ENCODE measurements at places on chromosomes 6 and 20.

DNA sequence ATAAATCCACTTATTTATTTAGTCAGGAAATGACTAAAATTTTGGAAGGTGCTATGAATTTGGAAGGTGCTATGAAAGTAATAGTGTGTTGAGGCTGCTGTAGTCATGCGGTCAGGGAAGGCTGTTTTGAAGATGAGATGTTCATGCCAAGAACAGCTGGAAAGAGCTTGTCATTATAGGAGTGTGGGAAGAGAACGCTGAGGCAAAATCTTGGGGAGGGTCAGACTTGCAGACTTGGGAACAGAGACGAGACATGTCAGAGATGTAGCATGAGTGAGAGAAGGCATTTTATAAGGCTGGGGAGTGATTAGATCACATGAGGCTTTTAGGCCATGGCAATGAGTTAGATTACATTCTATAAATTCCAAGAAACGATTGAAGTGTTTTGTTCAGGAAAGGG lies 124.0 kb upstream of the B3GAT2 start:
- no peak for DNase-seq

- DNase-seq = no peak
These were observed 31.0 kb upstream of the BHLHE23 start for GRCh38 chr20:63037669-63038268.

- DNase-seq = peak; percentile 54
These were observed 4.6 kb upstream of the BICRAL start for GRCh38 chr6:42777126-42777822.

- DNase-seq = no peak
These were observed 16.4 kb downstream of the SEC63 start for GRCh38 chr6:107941627-107942026.

GRCh38 chr6:73024598-73024997 lies 200.7 kb downstream of the KHDC1L start:
- no peak for DNase-seq

DNA sequence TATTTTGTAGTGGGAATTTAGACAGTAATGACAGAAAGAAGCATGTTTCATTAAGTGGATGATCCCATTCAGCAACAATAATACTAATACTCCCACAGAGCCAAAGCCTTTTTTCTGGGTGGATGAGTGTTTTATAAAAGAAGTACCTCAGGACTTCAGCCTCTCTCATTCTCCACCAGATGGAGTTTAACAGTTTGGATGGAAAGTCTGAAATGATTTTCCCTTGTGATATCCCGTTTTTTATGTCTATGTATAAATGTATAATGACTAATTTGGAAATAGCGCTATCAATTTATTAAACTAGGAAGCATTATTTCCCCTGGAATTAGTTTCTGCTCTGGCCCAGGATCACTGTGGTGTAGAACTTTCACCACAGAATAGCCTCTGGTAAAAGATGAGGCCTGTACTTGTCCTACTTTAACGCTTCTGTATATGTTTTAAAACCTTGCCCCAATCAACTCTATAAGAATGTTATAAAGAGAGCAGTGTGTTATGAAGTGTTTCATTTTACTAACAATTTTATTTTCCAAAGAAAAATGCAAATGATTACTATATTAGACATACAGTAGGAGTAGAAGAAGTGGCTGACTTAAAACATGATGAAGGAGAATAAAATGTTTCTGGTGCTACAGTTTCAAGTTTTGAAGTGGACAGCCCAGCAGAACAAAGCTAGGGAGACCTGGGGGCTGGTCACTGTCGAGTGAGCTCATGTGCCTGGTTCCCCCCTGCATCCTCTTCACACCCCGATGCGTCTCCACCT lies 135.6 kb downstream of the HIVEP1 start:
- no peak for DNase-seq

DNA sequence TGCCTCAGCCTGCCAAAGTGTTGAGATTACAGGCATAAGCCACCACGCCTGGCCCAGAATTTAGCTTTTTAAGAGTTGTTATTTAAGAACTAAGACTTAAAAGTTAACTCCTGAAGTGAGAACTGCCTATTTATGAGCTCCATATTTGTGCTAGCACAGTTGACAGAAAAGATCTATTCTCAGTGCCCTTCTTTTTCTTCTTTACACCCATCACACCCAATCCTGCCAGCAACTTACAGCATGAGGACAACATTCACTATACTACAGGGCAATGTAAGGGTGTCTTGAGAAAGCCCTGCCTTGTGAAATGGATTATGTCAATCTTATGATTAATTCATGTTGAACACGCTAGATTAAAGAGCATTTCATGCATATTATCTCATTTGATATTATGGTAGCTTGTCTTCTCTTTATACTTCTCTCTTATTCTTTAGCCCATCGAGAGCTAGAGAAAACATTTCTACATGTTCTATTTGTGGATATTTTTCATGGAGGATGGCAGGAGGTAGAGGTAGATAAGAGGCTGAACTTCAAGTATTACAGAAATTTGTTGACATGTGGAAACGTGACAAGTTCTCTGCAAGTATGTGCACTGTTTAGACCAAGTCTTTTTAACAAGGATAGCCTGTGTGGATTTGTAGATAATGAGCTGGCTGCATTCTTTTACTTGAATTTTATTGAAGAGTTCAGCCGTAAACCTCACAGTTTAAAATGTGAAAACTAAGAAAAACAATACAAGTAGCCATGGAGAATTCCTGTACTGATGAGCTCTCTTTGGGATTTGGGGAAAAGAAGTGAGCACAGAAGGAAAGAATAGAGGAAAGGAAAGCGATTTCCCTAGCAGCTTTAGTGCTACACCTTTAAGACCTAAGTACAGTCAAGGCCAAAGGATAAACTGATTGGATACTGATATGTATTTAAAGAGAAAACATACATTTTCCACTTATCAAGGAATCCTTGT lies 212.2 kb downstream of the ARHGAP18 start:
- no peak for DNase-seq

- peak; percentile 94 for DNase-seq
These were observed 205.2 kb downstream of the BMP7 start for GRCh38 chr20:57061051-57061900.

DNA sequence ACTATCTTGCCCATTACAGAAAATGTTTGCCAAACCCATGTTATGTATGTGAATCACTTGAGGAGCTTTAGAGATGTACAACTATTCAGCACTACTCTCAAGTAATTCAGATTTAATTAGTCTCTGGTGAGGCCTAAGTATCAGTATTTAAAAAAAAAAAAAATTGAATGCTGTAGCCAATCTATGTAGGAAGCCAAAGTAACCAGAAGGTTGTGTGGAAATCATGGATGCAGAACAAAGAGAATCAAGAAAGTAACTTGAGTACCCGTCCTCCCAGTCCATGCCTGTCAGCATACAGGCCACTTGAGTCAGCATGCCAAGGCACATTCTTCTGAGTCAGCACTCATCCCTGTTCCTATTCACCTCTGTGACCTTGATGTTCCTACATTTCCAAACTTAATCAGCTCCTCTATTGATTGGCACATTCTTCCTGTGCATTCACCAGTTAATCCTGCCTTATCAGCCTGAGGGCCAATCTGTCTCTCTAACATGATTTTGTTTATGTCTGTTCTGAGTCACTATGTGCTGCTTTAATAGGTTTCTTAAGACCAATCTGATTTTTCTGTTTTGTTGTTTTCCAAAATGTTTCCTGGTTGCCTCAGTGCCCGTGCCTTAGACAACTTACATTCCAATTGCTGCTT lies 165.6 kb downstream of the KCNQ5 start:
- peak; percentile 65 for DNase-seq

- DNase-seq = no peak
These were observed 75.0 kb downstream of the PLCB4 start for GRCh38 chr20:9143926-9144325.

DNA sequence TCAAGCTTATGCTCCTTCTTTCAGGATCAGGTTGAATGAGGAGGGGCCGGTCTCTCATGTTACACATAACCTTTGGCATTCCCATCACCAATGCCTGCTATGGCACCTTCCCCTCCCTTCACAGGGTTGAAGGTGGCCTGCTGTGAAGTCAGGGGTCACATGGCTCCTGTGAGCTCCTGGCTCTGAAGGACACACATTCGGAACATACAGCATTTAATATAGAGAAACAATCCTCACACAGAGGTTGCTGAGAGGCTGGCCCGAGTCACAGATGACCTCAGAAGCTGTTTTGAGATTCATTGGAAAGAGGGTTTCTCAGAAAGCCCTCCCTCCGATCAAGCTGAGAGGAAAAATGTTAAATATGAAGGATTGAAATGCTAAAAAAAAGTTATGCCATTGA lies 82.1 kb downstream of the PSMG4 start:
- DNase-seq = no peak
